ENCODE measurements at places on chromosomes 2 and 18.

GRCh38 chr2:239022437-239023260 lies 174.8 kb downstream of the TWIST2 start:
- no peak for DNase-seq

DNA sequence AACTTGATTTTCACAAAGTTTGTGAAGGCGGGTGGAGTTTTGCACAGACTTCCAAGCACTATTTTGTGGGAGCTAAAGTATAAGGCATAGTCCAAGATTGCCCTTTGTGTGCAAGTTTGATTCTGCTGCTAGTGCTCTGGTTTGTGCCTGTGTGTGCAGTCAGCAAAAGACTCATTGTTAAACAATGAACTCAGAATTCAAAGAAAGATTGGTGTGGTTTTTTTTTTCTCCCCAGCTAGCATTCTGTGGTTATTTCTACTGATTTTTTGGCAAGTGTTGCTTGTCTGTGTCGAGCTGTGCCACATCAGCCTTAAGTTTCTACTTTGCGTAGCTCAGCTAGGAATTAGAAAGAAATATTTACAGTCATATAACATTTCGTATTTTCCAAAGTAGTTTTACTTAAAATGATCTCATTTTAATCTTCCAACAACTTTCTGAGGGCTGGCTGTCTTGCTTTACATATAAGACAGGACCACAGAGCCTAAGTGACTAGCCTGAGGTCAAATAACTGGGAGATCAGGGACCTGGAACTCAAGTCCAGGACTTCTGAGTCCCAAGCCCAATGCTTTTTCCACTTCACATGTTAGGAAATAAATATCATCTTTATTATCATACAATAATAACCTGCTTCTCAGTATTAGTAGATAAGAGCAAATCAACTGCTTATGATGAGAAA lies 69.8 kb downstream of the BABAM2 start:
- no peak for DNase-seq

DNA sequence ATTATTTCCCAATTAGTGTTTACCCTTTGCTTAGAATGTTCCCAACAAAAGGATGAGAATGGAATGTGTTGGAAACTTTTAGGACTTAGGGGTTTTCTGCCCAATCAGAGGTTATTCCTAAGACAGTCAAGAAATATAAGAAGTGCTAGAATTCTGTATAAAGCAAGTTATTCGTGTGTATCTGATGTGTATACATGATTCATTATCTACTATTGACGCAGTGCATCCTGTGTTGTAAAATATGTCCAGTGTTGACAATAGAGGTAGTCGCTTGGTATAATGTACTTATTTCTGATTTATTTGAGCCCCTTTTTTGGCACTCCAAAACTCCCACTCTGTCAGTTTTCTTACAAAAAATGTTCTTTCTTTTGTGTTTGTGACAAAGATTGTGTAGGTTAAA lies 881 bp downstream of the PIKFYVE start:
- no peak for DNase-seq

DNA sequence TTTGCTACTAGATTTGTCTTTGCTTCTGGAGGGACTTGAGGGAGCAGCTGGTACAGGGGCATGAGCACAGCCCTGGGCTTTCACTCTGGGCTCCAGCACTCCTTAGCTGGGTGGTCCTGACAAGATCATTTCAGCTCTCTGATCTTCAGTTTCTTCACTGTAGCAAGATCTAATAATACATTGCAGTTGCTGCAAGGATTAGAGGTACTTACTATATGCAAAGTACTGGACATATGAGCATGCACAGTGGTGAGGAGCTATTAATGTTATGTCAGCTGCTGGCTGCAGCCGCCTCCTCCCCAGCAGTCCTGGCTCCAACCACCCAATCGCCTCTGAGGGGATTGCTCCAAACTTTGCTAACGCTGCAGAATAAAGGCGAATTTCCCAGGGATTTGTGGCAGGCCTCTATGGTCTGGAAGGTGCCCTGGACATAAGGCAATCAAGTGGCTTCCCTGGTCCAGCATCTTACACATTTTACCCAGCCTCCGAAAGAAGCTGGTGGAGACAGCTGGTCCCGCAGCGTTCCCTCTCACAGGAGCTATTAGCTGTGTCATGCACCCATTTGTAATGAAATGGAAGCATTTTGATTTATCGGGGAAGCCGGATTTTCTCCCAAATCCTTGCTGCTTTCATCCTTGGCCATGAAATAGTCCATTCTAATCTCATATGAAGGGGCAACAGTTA lies 96.7 kb downstream of the RHOB start:
- no peak for DNase-seq

- no peak for DNase-seq
These were observed 49.5 kb upstream of the CD226 start for GRCh38 chr18:69996951-69997798.

- no peak for DNase-seq
These were observed 15.4 kb downstream of the FHOD3 start for GRCh38 chr18:36312806-36313395.

DNA sequence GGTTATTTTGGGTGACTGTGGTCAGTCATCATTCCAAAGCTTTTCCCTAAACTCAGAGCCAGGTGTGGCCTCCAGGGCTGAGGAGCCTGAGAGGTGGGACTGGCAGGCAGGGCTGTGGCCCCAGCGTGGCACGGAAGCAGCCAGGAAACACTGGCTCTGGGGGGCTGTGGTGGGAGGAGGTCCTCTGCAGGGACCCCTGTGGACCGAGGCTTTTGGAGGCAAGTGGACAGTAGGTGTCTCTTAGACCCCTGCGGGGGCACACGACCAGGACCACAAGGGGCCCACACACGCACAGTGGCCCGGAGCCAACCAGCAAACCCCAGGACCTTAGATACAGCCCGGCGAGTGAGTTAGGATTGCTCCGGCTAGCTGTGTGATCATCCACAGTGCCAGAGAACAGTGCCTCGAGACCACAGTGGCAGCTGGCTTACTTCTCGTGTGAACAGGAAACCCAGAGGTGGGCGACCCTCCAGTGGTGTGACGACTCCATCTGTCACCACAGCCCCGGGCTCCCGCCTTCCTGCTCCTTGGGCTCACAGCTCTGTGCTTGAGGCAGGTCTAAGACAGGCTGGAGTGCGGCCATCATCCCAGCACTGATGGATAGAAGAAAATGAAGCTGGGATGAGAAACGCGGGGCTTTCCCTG lies 1.6 kb upstream of the RTP5 start:
- DNase-seq, result no peak

DNA sequence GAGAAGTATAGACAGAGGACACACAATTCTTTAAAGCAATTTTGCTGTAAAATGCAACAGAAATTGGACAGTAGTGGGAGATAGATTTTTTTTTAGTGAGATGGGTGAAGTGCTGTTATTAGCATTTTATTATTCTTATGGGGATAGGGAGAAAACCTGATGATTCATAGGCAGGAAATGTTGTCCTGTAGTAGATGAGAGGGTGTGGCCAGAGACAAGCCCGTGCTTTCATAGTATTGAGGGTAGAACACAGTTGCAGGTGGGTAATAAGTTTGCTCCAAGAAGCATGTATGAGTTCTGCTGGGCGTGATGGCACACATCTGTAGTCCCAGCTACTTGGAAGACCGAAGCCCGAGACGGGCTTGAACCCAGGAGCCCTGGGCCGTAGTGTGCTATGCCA lies 128.3 kb upstream of the ARHGAP28 start:
- no peak for DNase-seq

- no peak for DNase-seq
These were observed 228.3 kb downstream of the LDLRAD4 start for GRCh38 chr18:13446610-13447461.

DNA sequence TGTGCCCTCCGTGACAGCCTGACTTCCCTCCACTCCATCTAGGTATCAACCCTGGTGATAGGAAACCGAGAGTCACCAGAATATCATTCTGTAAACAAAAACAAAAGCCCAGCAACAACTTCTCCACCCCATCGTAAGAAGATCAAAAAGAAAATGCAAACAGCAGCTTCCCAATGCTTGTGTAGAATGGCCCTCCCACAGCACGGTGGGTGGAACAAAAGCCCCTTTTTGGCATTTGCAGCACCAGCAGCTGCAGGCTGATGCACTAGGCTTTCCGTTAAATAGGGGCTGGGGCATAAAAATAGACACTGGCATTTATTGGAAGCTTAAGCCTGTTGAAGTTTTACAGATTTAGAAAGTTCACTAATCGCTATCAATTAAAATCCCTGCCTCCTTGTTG lies 513.0 kb downstream of the GALR1 start:
- no peak for DNase-seq

- DNase-seq, result no peak
These were observed 24.6 kb upstream of the TXNDC2 start for GRCh38 chr18:9861157-9861556.

DNA sequence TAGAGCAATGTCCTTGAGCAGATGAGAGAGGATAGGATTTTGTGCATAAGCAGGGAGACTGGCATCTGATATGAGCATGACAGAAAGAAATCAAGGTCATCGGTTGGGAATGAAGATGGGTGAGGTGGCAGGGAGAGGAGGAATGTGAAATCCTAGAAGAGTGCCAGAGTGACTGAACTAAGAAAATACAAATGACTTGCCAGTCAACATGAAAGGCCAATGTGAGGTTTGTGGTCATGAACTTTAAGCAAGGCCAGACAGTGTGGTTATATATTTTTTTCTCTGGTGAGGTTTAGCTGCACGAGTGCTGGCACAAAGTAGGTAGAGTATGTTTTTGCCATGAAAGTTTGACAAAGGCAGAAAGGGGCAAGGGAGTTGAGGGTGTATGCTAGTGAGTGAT lies 21.2 kb downstream of the QPCT start:
- no peak for DNase-seq

DNA sequence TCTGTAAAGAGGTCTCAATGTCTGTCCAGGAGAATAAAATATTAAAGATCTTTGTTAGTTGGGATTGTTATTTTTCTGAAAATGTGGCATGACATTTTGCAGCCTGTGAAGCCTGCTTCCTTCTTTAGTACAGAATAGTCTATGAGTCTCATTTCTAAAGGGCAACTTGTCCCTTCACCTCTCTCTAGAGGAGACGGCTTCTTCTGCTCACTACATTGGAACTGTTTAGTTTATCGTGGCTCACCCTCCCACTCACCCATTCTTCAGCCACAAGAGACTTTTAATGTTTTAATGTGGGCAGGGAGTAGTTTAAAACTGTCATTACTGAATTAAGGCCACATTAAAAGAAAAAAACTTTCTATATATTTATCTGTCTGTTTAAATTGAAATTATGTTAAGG lies 161.0 kb downstream of the BARD1 start:
- no peak for DNase-seq

DNA sequence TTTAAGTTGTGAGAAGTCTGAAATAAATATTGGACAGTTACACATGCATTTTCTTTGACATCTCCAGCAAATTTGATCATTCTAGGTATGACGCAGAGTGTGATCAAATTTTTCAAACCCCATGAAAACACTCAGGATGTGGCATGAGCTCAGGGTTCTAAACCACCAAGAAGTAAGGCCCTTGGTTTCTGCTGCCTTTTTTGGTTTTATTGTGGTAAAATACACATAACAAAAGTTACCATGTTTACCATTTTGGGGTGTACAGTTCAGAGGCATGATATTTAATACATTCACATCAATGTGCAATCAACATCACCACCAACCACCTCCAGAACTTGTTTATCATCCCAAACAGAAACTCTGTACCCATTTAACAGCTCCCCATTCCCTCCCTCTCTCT lies 64.3 kb upstream of the TTN start:
- DNase-seq, result no peak

- no peak for DNase-seq
These were observed 353.9 kb upstream of the GYPC start for GRCh38 chr2:126302043-126302442.

DNA sequence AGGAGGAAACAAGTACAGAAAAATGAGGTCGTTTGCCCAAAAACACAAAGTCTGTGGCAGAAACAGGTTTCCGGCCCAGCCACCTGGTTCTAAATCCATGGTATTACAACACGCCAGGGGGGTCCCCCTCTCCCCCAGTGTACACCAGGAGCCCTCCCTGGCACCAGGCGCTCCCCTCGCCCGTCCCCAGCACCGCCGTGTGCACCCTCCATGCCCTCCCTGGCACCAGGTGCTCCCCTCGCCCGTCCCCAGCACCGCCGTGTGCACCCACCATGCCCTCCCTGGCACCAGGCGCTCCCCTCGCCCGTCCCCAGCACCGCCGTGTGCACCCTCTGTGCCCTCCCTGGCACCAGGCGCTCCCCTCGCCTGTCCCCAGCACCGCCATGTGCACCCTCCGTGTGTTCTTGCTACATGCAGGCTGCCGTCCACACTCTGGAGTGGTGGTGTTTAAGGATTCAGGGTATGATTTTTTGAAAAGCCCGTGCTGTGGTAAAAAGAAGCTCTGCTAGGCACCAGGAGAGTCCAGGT lies 59.8 kb upstream of the NFATC1 start:
- DNase-seq, result no peak

DNA sequence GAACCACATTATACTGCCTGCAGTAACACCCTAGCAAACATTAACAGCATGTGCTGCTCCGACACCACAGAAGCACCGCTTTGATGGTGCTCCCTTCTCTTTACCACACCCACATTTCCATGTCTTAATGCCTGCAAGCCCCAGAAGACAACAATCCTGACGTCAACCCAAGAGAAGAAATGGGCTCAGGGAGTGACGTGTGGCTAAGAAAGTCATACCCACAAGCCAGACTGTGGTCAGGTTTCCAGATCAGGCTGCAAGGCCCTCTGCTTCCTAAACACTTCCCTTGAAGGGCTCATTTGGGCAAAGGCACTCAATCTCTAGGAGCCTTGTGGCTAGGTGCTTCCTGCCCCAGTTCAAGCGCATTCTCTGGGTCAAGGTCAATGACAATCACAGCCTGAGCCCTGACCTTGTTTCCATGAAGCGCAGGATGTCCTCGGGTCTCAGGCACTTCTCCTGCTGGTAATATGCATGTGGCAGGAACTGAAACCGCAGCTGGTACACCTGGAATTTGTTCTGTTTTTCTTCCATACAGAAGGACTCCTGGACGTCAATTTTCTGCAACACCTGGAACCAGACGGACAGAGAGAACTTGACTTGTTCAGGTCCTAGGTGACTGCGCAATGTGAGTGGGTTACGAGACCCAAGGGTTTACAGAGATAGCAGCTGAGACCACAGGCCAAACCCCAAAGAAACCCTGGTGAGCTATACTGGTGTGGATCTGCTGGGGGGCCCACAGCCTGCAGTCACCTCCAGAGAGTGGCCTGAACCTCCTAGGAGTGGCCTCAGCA lies 67.2 kb downstream of the POLR1A start:
- peak; percentile 41 for DNase-seq

DNA sequence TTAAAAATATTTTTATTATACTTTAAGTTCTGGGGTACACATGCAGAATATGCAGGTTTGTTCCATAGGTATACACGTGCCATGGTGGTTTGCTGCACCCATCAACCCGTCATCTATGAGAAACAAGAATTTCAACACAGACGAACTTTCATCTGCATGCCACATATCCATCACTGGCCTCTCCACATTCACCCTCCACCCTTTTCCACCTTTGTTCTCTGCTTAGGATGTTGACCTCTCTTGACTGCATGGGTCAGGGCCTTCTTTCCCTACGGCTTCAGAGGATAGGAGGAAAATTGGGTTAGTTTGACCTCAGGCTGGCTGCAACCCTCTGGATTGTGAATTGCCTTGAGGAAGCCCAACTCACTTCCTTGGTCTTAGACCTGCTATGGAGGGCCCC lies 260.9 kb downstream of the MREG start:
- no peak for DNase-seq

Data from activated naive CD4-positive, alpha-beta T cell (primary cell).